ENCODE measurements at places on chromosomes 3 and 15.

- no peak for DNase-seq
Observed at GRCh38 chr15:34339946-34340345, 2.4 kb upstream of the SLC12A6 start.

DNA sequence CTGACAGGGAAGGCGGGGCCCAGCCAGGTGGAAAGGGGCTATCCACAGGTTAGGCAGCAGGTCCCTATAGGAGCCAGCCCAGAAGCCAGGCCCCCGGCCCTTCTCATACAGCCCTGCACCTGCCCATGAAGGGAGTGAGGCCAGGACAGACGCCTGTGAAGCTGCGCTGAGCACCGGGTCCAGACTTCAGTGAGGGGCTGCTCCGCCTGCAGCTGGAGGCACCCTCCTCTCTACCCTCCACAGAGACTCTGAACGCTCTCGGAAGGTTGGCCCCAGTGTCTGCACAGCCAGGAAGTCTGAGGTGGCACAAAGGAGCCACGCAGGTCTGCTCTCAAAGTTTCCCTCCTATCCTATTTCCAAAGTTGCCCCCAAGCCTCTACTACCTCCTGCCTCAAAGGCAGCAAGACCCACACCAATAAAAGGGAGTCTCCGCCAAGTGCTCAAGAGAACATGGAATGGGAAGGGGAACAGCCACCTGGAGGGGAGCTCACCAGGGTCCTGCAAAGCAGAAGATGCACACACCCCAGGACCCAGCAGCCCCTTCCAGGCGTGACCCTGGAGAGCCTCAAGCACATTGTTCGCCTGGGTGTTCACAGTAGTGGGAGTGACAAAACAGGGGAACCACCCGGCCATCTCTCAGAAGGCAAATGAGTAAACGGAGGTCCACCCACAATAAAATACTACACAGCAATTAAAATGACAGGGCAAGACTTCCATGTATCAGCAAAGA is 19.5 kb downstream of the XXYLT1 start:
- no peak for DNase-seq

DNA sequence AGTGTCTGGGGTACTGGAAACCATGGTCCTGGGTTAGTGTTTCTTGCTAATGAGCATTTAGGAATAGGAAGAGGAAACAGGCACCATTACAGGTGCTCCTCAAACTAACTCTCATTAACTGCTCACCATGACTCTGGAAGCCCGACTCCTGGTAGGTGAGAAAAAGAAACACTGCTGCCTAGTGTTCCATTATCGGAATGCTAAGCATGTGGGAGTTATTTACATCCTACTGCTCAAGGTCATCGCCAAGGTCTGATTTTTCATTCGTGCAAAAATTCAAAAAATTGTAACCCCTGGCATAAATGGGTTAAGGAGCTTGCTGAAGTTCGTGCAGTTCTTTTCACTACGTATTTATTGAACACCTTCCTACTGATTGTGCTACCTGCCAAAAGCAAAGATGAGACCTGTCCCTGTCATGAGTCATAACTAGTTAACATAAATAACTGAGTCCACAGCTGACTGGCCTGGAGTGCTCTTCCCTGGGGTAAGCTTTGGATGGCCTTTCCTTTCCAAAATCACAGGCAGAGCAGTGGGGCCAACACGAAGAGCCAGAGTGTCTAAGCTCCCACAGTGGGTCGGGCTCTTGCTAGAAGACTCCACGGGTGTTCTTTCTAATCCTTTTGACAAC is 22.7 kb upstream of the PAQR5 start:
- no peak for DNase-seq

DNA sequence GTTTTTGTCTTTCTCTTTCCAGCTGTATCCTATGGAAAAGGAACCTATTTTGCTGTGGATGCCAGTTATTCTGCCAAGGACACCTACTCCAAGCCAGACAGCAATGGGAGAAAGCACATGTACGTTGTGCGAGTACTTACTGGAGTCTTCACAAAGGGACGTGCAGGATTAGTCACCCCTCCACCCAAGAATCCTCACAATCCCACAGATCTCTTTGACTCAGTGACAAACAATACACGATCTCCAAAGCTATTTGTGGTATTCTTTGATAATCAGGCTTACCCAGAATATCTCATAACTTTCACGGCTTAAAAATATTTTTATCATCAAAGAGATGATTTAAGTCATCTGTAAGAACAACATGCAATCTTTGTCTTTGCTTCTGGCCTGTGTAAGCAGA is 44.9 kb upstream of the PARP14 start:
- no peak for DNase-seq

GRCh38 chr3:18223571-18223970 is 201.6 kb downstream of the SATB1 start:
- no peak for DNase-seq

DNA sequence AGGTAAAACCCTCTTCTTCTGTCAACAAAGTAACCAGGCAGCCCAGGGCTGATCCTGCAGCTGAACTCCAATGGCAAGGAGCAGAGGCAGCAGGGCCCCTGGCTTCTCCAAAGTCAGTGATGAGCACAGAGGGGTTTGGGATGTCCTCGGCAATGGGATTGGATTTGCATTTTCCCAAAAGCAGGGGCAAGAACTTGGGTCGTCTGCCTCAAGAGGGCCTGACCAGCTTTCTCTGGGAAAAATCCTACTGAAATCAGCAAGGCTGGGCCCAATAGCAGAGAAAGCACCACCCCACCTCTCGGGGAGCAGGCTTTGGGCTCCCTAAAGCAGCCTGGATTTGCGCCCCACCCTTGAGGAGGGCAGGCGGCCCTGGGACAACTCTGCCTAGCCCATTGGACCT is 210.0 kb upstream of the IGF1R start:
- no peak for DNase-seq

DNA sequence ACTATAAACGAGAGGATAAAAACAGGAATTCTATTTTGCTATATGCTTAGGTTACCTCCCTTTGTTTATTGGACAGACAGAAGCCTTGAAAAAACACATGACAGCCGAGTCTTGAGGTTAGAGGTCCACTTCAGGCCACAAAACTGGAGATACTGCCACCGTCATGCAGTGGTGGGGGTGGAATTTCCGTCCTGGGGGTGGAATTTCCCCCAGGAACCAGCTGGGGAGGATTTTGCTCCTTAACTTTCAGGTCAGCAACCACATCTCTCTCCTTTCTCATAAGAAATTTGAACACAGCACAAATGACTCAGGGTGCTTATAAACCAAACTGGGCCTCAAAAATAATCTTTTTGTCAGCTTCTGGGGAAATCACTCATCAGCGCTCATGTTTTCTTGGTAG is 545.8 kb upstream of the ADAMTS9 start:
- DNase-seq = no peak

GRCh38 chr3:136018876-136019275 is 53.3 kb downstream of the PPP2R3A start:
- DNase-seq = no peak

GRCh38 chr3:135155228-135155627 is 360.2 kb downstream of the EPHB1 start:
- no peak for DNase-seq

DNA sequence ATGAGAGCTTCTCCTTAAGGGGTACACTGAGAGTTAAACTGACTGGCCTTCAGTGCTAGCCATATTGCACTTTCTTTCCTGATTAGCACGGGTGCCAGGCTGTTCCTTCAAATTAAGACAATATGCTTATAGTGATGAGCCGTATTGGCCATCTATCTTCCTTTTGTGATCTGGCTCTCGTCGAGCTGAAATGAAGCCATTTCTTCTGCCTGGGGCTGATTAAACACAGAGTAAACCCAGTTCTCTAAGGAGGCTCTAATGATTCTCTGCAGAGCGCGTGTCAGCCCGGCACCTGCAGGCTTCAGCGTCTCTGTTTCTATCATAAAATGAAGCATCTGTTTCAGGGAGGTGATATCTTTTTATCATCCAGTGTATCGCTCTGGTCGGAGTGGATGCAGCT is 107.5 kb upstream of the NR2F2 start:
- DNase-seq = no peak

- no peak for DNase-seq
Observed at GRCh38 chr3:177574222-177574856, 377.1 kb upstream of the TBL1XR1 start.

DNA sequence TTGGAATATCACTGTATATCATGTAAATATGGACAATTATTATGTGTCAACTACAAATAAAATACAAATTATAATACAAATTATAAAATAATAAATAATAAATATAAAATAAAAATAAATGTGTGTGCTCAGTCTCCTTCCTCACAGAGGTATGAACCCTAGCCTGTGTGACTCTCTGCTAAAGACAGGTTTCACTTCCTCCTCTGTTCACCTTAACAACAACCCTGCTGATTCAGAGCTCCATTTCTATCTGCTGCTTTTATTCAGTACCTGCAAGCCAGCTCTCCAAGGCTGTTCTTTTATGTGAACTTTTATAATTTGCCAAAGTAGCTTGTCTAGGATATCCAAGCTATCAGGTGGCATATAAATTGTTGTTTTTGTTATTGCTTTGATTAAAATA is 610.7 kb upstream of the GRM7 start:
- no peak for DNase-seq

DNA sequence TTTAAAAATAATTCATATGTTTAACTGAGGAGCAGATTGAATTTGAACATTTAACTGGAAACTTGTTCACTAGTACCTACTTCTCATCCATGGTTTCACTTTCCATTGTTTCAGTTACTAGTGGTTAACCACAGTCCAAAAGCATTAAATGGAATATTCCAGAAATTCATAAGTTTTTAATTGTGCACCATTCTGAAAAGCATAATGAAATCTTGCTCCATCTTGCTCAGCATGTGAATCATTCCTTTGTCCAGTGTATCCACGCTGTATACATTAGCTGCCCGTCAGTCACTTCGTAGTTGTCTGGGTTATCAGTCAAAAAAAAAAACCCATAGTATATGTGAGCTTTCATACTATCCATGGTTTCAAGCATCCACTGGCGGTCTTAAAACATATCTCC is 217.6 kb downstream of the TPRG1 start:
- DNase-seq = no peak

- no peak for DNase-seq
Observed at GRCh38 chr3:88149101-88149508, 654 bp upstream of the C3orf38 start.

- DNase-seq = no peak
Observed at GRCh38 chr3:83514130-83514914, 1444.5 kb upstream of the CADM2 start.

- DNase-seq = no peak
Observed at GRCh38 chr15:43105077-43105736, 631 bp downstream of the UBR1 start.
